ENCODE measurements at places on chromosomes 6 and 20.

DNA sequence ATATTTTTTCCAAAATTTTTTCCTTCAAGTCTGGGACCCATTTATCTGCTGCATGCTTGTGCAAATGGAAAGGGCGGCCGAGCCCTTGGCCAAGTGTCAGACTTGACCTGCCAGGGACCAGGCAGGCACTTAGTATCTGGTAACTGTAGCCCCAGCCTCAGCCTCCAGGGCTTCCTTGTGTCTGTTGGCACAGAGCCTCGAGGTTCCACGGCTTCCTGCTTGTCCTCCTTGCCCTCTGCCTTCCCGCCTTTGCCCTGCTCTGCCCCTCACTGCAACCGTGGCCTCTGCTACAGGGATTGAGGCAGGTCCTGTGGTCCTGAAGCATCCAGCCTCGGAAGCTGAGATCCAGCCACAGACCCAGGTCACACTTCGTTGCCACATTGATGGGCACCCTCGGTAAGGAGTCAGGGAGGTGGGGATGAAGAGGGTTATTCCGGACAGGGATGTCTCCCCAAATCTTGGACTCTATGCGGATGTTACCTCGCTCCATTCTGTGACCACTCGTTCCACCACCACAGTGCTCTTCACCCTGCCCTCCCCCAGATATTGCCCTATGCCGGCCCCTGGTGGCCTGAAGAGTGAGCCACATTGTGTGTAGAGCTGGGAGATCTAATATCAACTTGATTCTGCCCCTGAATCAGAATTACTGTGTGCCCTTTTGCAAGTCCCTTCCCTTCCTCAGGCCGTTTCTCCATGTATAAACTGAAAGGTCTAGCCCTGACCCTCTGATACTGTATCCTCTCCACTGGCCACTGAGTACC lies 41.5 kb upstream of the SRF start:
- no peak for DNase-seq

GRCh38 chr6:147223736-147224135 lies 19.5 kb downstream of the STXBP5 start:
- no peak for DNase-seq

DNA sequence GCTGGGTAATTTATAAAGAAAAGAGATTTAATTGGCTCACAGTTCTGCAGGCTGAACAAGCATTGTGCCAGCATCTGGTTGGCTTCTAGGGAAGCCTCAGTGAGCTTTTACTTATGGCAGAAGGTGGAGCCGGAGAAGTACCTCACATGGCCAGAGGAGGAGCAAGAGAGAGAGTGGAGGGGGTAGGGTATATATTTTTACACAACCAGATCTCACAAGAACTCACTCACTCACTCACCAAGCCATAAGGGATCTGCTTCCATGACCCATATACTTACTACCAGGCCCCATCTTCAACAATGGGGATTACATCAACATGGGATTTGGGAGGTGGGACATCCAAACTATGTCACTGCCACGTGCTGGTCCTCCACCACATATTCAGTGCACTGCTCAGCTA lies 152.6 kb upstream of the PRND start:
- no peak for DNase-seq

DNA sequence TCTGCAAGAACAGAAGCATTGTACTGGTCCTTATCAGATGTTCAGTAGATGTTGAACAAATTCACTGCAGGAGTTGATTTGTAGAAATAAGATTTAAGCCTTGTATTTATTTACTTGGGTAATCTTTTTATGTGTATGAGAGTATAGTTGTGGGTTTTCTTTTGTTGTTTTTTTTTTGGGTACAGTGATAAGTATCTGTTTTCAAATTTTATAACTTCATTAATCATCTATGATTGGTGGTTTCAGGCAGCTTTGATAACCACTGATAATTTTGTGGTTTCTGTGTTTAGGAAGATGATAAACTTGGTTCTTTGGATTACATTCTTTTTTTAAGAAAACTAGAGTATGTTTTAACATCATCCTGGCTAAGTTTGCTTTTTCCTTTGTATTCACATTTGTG lies 2.8 kb downstream of the AFDN start:
- no peak for DNase-seq

GRCh38 chr20:830011-830521 lies 3.4 kb upstream of the FAM110A start:
- no peak for DNase-seq

GRCh38 chr6:169341706-169342105 lies 88.1 kb upstream of the THBS2 start:
- no peak for DNase-seq

GRCh38 chr20:46802722-46803121 lies 91.9 kb upstream of the EYA2 start:
- DNase-seq, result peak; percentile 23

DNA sequence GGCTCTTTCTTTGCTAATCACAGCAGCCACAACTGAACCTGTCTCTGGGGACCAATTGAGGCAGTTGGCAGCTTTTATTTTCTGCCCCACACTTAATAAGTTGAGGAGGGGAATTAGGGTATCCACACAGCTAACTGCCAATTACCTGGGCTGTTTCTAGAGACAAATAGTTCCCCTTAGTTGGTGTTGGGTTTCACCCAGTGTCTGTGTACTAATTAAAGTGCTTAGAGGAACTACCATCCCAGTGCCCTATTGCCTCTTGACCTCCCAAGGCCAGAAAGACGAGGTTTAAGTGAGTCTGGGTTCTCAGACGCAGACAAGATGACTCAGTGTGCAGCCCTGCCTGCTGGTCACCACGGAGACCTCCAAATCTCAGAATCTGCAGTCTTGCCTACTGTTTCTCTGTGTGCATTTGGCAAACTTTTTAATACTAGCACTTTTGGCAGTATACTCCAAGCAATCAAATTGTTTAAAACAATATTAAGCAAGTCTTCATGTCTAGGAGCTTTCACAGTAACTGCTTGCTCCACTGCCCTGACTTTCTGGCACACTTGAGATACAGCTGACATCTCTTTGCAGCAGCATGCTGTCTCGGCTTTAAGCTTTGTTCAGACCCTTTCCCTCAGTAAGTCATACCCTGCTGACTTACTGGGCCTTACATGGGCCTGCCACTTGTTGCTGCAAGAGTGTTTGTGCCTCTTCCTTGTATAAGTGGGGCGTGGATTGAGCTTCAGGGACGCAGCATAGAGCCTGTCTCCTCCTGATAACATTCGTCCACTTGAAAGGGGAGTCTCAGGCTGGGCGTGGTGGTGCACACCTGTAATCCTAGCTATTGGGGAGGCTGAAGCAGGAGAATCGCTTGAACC lies 31.9 kb downstream of the STK35 start:
- DNase-seq, result no peak

GRCh38 chr6:41570259-41570615 lies 24.1 kb downstream of the FOXP4 start:
- DNase-seq, result no peak

DNA sequence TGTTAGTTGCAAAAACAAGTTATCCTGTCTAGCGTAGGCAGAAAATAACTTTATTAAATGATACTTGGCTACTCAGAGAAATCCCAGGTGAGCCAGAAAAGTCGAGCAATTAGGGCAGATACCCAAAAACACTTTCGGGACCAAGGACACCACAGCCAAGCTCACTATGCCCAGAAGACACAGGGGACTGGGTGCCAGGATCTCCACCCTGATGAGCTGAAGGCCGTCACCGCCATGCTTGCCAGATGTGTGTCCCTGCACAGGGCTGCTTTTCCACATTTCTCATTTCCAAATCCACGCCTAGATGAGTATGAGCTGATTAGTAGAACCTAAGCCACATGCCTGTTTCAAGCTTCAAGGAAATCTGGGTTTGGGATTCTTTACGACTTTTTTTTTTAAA lies 214.0 kb upstream of the SMLR1 start:
- DNase-seq, result no peak

- no peak for DNase-seq
These were observed 64.1 kb downstream of the NRN1 start for GRCh38 chr6:5942591-5942990.

GRCh38 chr6:54913211-54913610 lies 66.6 kb downstream of the FAM83B start:
- DNase-seq, result no peak

GRCh38 chr20:20276811-20277530 lies 90.9 kb upstream of the INSM1 start:
- DNase-seq, result no peak

DNA sequence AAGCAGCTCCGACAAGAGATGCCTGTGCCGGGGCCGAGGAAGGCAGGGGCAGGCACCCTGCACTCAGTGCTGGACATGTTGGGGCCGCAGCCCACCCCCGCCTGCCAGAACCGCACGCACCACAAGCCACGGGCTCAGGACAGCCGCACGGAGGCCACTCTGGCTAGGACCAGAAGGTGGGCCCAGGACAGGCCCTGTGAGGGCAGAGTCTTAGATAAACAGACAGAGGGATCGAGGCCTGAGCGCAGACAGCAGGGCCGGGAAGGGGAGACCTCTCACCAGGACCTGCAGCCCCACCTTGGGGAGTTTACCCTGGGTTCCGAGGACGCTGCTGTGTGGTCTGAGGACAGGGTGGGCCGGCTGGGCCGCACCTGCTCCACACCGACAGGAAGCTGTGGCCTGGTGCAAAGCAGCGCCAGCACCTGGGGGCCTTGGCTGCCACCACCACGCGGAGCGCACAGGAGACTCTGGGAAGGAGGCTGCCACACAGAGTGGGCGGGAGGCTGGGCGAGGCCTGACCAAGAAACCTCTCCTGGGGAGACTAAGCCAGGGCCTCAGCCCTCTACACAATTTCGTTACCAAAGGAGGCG lies 32.0 kb downstream of the KCNQ2 start:
- no peak for DNase-seq

DNA sequence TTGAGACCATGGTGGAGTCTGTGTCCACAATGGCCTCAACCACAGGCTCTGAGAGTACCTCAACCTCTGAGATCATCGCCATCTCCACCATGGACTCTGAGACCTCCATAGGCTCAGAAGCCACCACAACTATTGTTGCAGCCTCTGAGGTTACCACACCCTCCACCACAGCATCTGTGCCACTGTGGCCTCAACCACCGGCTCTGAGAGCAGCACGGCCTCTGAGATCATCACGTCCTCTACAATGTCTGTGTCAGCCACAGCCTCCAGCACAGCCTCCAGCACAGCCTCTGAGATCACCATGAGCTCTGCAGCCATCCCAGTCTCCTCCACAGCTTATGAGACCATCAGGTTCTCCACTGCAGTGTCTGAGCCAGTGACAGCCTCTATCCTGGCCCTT lies 19.4 kb upstream of the MUC21 start:
- DNase-seq, result no peak

GRCh38 chr6:158818581-158819212 lies 471 bp downstream of the EZR start:
- DNase-seq, result peak; percentile 27

GRCh38 chr20:63145156-63145555 lies 70.8 kb downstream of the YTHDF1 start:
- DNase-seq, result no peak

GRCh38 chr20:62267543-62267942 lies 29.2 kb downstream of the OSBPL2 start:
- no peak for DNase-seq

GRCh38 chr6:16731478-16732051 lies 29.7 kb downstream of the ATXN1 start:
- no peak for DNase-seq

DNA sequence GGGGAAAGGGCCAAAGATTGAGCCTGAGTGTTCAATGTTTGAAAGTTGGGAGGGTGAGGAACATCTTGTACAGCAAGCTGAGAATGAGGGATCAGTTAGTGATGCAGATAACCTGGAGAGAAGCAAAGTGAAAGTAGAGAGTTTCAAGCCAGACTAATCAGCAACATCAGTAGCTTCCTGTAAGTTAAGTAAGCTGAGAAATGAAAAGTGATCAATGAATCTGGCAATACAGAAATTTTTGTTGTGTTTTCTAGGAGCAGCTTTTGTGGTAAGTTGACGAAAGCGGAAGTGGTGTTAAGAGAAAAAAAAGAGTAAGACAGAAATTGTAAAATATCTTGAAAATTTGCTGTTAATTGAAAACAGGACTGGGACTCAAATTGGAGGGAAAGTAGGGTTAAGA lies 855.5 kb upstream of the MAP3K7 start:
- DNase-seq, result no peak

DNA sequence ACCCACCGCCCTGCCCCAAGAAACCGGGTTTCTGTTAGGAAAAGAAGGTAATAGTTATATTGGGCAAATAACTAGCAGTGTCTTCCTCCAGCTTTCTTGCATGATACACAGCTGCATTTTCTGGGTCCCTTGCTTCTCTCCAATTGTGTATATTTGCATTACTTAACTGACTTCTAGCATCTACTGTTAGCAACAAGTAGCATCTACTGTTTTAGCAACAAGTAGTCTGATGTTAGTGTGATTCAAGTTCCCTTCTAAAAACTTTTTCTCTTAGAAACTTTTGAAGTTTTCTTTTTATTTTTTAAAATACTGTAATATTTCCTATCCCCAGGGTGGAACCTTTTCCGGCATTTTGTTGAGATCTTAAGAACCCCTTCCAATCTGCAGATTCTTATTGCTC lies 221.2 kb downstream of the CLIC5 start:
- no peak for DNase-seq

GRCh38 chr20:11431621-11432020 lies 486.1 kb upstream of the BTBD3 start:
- no peak for DNase-seq

DNA sequence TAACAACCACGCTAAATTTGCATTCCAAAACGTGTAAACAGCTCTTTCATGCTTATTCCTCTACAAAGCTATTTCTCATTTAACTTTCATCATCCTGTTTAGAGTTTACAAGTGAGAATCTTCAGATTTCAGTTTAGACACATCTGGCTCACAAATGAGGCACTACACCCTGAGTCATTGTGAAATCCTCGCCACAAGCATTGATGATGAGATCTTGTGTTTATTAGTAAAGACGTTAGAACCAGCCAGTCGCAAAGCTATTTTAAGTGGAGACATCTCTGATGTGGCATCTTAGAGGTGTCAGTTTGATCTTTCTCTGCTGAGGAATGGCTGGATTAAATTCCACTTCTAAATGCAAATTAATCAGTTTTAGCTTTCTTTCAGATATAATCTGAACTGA lies 8.3 kb upstream of the ISM1 start:
- DNase-seq, result no peak

- no peak for DNase-seq
These were observed 568.6 kb downstream of the HAO1 start for GRCh38 chr20:7371518-7372163.

- no peak for DNase-seq
These were observed 23.6 kb downstream of the LRP11 start for GRCh38 chr6:149840345-149841075.

DNA sequence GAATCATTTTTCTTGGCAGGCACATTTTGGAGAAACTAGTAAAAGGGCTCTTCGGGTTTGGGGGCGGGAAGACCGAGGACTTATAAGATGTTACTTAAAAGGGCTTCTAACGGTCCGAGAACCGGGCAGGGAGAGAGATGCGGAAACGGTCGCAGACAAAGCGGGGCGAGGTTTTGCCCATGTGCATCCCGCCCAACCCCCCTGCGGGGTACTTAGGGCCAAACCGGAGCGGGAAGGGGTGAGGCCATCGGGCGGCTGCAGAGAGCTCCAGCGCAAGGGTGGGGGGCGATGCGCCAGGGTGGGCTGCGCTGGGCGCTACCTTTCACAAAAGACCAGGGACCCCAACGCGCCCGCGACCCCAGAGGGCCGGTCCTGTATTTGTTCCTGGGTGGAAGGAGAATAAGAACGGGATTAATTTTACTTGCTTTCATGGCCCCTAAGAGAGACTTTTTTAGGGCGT lies 616 bp downstream of the TUBB start:
- no peak for DNase-seq
